ENCODE measurements at places on chromosomes 6 and 20.

DNA sequence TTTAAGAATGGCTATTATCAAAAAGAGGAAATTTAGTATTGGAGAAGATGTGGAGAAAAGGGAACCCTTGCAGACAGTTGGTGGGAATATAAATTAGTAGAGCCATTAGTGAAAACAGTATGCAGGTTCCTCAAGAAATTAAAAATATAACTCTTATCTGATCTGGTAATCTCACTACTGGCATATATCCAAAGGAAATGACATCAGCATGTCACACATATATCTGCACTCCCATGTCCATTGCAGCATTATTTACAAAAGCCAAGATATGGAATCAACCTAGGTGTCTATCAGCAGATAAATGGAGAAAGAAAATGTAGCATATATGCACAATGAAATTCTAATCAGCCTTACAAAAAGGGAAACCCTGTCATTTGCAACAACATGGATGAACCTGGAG is 2.6 kb downstream of the SIRPG start:
- no peak for DNase-seq

- DNase-seq = peak; percentile 6
Measured at GRCh38 chr6:32439602-32440214, at the start of gene HLA-DRA. Gene HLA-DRA, plus strand, starts transcription at chr6:32439887. Its CDS starts 64 bp downstream, at chr6:32439951.

GRCh38 chr20:34041226-34041625 is 47.5 kb downstream of the RALY start:
- DNase-seq = no peak

- no peak for DNase-seq
Measured at GRCh38 chr20:23266530-23267398, 83.8 kb upstream of the NXT1 start.

DNA sequence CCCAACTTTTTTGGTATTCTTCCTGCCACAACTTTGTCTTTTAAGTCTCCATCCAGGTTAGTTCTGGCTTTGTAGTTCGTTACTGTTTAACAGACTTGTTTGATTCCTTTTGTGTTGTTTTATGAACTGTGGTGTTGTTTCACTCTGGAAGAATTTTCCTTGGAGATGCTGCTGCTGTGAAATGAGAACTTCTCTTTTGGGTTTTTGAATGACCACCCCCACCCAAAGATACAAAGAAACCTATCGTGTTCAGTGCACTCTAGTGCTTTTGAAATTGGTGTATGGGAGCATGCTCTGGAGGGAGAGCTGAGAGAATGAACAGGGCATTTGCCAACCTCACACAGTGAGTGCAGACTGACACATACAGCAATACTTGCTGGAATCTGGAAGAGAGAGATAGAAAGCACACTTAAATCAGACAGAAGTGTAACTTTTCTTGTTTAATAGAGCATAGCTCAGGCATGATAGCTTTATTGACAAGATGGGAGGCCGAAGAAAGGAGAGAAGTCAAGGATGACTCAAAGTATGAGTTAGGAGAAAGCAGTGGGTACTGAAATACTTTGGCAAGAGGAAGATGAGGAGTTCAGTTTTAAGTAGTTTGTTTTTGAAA is 293.1 kb downstream of the SOX4 start:
- peak; percentile 4 for DNase-seq

Data from BJ (cell line).